ENCODE measurements at places on chromosomes 6 and 20. TPM values are rescaled to one million over a fixed set of nuclear protein-coding genes. Genes with fewer than 3 reads are reported as not detected.
A peak's percentile ranks its signal among the peaks of the same experiment; 100 is the strongest.

GRCh38 chr6:85135376-85136094, 314.3 kb upstream of the NT5E start:
- no peak for DNase-seq
- no peak overlapping the region for H3K4me3 ChIP-seq
- no peaks in the 10 kb centered on the region for H3K27me3 ChIP-seq
- H3K27ac ChIP-seq: no peak overlapping the region
- H3K36me3 ChIP-seq: no peaks in the 10 kb centered on the region

GRCh38 chr6:84462698-84463097, 235.3 kb upstream of the CEP162 start:
- no peaks in the 10 kb centered on the region for H3K4me1 ChIP-seq
- no peak overlapping the region for H3K27ac ChIP-seq
- no peaks in the 10 kb centered on the region for H3K36me3 ChIP-seq
- H3K4me3 ChIP-seq: no peak overlapping the region

DNA sequence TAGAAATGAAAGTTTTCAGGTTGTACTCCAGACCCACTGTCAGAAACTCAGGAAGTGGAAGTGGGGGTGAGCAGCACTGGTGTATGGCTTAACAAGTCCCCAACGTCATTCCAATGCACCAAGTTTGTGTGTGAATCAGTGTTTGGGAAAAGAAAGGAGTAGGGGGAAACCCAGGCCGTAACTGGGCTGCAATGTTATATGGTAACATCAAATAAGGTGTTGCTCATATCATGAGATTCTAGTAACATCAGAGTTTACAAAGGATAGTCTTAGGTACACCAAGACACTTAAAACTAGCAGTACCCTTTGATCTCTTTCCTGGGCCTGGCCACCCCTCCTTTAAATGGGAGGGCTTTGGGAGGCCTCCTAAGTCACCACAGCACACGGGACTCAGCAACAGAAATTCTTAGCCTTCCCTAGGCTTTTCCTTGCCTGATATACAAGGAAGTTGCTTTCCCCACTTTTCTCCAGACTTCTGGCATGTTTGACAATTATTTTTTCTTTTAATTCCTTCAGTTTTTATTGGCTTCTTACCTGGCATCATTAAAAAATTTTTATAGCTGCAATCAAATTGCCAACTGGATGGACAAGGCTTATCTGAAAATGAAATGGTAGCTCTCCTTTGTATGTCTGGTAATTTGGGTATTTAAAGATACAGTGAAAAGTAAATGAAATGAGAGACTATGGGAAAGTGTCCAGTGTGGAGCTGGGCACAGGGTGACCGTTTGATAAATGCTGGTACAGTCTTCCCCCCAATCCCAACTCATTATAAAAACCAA, 15.1 kb downstream of the E2F3 start:
- peaks cover 22% of the 10 kb centered on the region for H3K36me3 ChIP-seq
- peaks cover 55% of the 10 kb centered on the region for H3K4me1 ChIP-seq
- H3K27me3 ChIP-seq: no peaks in the 10 kb centered on the region
- H3K27ac ChIP-seq: no peak overlapping the region

DNA sequence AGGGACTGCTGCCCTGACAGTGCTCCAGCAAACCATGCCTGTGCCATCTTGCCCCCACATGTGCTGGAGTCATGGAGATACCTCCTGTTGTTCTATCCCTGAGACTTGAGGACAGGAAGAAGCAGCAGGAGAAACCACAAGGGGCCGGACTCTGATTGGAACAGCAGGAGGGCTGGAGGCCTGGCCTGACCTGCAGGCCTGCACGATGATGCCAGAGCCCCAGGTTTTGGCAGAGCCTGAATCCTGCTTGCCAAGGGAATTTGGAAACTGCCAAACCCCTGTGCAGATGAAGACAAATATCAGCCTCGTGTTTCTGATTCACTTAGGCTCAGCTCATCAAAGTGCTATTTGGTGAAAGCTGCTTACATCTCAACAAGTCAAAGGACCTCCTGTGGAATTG, 177.6 kb downstream of the MAFB start:
- DNase-seq: no peak
- H3K27me3 ChIP-seq: no peaks in the 10 kb centered on the region
- no peak overlapping the region for H3K27ac ChIP-seq
- no peaks in the 10 kb centered on the region for H3K36me3 ChIP-seq
- no peak overlapping the region for H3K4me3 ChIP-seq

The LBP gene
- not detected for total RNA-seq

DNA sequence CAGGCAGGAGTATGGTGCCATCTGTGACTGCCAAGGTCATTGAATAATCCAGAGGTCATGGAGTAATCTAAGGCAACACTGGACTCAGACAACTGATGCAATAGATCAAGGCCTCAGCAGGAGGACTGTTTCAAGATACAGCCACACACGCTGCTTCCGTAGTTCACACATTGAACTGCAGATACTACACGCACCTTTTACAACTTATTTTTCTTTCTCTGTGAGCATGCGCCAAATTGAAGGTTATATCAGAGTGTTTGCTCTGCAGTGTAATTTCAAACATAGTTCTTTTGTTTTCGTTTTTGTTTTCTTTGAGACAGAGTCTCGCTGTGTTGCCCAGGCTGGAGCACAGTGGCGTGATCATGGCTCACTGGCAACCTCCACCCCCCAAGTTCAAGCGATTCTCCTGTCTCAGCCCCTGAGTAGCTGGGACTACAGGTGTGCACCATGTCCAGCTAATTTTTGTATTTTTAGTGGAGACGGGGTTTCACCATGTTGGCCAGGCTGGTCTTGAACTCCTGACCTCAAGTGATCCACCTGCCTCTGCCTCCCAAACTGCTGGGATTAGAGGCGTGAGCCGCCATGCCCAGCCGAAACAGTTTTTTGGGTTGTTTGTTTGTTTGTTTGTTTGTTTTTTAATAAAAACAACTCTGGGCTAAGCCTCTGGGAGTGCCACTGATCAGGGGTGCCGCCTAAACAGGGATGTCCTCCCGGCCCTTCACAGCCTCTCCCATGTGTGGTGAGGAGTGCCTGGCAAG, 96.6 kb upstream of the NAA20 start:
- H3K27me3 ChIP-seq: peaks cover 3% of the 10 kb centered on the region
- no peak for DNase-seq
- no peaks in the 10 kb centered on the region for H3K36me3 ChIP-seq

DNA sequence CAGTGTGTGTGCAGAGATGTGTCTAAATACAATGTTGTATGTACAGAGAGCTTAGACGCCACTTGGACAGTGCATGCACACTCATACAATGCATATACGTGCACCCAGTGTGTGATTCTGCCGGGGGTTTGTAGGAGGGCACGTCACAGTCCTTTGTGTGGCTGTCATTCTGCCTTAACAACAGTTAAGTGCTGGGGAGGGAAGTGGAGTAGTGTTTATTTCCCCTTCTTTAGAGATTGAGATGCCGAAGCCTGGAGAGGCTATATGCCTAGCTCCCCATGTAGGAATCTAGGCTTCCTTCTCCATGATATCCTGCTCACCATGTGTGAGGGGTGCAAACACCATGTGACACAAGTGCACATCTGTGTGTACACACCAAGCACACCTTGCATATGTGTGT, 38.2 kb downstream of the MDFI start:
- H3K4me3 ChIP-seq: no peak overlapping the region
- no peaks in the 10 kb centered on the region for H3K36me3 ChIP-seq
- peaks cover 1% of the 10 kb centered on the region for H3K27me3 ChIP-seq
- H3K27ac ChIP-seq: no peak overlapping the region
- H3K4me1 ChIP-seq: no peaks in the 10 kb centered on the region

DNA sequence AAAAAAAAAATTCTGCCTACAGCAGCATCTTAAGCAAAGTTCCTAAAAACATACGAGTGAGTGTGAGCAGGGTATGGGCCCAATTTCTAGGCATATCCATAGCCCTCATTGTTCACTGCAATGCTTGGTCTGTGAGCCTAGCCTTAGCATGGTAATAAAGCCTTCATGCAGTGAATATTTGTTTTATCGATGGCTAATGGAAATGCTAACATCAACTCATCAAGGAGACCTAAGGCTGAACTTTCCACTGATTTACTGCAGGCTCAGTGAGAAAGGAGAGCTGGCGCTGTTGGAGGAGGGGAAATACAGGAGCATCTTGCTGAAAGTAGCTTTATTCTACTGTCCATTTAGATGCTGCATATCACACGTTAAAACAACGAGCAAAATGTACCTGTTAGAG, 139.6 kb upstream of the DTNBP1 start:
- no peak for DNase-seq
- H3K27ac ChIP-seq: no peak overlapping the region
- peaks cover 3% of the 10 kb centered on the region for H3K36me3 ChIP-seq

The SNRPB gene
- total RNA-seq: 452 TPM

DNA sequence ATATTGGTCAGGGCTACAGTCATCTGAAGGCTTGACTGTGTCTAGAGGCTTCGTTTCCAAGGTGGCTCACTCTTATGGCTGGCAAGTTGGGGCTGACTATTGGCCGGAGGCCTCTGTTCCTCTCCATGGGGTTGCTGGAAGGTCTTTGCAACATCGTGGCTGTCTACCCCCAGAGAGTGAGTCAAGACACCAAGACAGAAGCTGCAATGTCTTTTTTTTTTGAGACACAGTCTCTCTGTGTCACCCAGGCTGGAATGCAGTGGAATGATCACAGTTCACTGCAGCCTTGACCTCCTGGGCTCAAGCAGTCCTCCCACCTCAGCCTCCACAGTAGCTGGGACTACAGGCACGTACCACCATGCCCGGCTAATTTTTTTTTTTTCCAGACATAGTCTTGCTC, 29.4 kb upstream of the KIF3B start:
- peak overlapping the region; percentile 69 for H3K27ac ChIP-seq
- no peak overlapping the region for H3K4me3 ChIP-seq
- no peaks in the 10 kb centered on the region for H3K36me3 ChIP-seq
- H3K27me3 ChIP-seq: no peaks in the 10 kb centered on the region

DNA sequence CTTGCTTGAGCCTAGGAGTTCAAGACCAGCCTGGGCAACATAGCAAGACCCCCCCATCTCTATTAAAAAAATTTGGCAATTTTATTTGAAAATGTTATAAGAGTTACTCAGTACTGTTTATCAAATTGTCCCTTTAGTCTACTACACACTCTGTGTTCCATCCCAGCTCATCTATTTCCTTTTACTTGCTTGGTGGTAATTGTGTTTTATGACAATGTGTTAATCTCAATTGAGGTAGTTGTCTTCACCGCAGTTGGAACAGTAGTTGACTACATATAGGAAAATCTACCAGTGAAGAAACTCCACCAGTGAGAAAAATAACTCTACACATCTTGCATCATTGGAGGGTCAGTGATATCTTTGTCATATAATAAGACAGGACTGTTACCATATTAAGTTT, 8.0 kb downstream of the NCOA3 start:
- peaks cover 76% of the 10 kb centered on the region for H3K4me1 ChIP-seq
- DNase-seq: no peak
- H3K4me3 ChIP-seq: no peak overlapping the region
- no peaks in the 10 kb centered on the region for H3K27me3 ChIP-seq

The BMP7 gene
- total RNA-seq: not detected

The CAP2 gene
- not detected for total RNA-seq

- no peak overlapping the region for H3K27ac ChIP-seq
- no peak overlapping the region for H3K4me3 ChIP-seq
- peaks cover 46% of the 10 kb centered on the region for H3K4me1 ChIP-seq
Observed at GRCh38 chr20:51600016-51600420, 57.5 kb upstream of the NFATC2 start.

- H3K4me1 ChIP-seq: no peaks in the 10 kb centered on the region
- no peaks in the 10 kb centered on the region for H3K36me3 ChIP-seq
- no peak overlapping the region for H3K27ac ChIP-seq
- no peak overlapping the region for H3K4me3 ChIP-seq
- no peak for DNase-seq
- H3K27me3 ChIP-seq: no peaks in the 10 kb centered on the region
Observed at GRCh38 chr6:115573861-115574260, 486.8 kb downstream of the FRK start.

The RBBP8NL gene
- total RNA-seq: not detected

DNA sequence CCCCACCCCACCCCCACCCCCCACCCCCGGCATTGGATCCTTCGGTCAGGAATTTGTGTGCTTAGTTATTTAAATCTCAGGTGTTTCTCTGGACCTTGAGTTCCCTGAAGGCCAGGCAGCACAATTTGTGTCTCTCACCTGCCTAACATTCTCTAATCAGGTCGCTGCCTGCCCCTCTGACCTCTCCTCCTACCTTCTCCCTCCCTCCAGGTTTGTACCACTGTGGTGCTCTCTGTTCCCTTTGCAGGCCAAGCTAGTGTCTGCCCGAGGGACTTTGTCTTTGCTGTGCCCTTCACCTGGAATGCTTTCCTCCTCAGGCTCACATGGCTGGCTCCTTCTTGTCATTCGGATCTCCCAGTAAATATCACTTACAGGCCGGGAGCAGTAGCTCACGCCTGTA, 131.4 kb upstream of the SLC2A12 start:
- H3K27ac ChIP-seq: no peak overlapping the region
- no peaks in the 10 kb centered on the region for H3K27me3 ChIP-seq
- no peaks in the 10 kb centered on the region for H3K36me3 ChIP-seq

The TRMT6 gene
- total RNA-seq: 27.1 TPM

Measured in activated CD4-positive, alpha-beta memory T cell treated with anti-CD3 and anti-CD28 coated beads for 36 hours (primary cell).